ENCODE measurements at places on chromosomes 12 and 14. TPM values are rescaled to one million over a fixed set of nuclear protein-coding genes. Genes with fewer than 3 reads are reported as not detected.

GRCh38 chr14:94138251-94138650 is 8.8 kb upstream of the IFI27L2 start:
- no peak for DNase-seq

- DNase-seq: no peak
Observed at GRCh38 chr12:94561943-94562411, 88.4 kb downstream of the TMCC3 start.

GRCh38 chr12:76240281-76240680 is 107.9 kb downstream of the BBS10 start:
- DNase-seq: no peak

The TAS2R9 gene
- total RNA-seq: not detected

The GOLT1B gene
- total RNA-seq: 52.8 TPM

GRCh38 chr14:103126873-103127304 is 3.6 kb downstream of the TNFAIP2 start:
- no peak for DNase-seq

DNA sequence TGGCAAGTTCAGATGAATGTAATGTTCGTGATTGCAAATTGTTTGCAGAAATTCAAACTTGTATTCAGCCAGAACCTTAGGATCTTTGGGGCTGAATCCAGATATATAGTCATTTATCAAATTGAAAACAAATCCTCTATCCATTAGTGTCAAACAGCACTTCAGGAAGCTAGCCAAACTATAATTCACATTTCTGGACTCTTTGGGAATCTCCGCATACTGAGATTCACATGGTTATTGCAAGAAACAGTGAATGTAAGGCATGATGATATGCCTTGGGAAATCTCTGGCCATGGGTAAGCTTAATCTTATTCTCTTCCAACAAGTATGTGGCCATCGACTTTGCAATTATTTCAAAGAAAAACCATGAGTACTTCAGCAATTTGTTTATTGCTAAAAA is 98.5 kb downstream of the KLHL28 start:
- no peak for DNase-seq

DNA sequence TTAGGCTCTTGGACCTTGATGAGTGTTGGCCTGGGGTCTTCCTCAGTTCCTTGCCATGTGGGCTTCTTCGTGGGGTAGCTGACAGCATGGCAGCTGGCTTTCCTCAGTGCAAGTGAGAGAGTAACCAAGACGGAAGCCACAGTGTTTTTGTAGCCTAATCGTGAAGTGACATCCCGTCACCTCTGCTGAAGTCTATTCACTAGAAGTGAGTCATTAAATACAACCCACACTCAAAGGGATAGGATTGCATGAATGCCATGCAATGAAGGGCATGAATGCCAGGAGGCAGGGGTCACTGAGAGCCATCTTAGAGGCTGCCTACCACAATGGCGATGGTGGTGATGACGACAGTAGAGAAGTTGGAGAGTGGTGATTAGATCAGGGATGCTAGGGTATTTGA is 13.5 kb upstream of the ASIC1 start:
- DNase-seq: no peak

Measured in kidney epithelial cell (primary cell).